Sigmoid colon (tissue), 7 donors: ENCODE measurements at places on chromosomes 13 and 19.
A peak's percentile ranks its signal among the peaks of the same experiment; 100 is the strongest.

GRCh38 chr13:75091718-75092117, 390.3 kb downstream of the TBC1D4 start:
- DNase-seq: no peak

GRCh38 chr19:47609906-47610894, 1.3 kb downstream of the BICRA start:
- peak; percentile 80 for DNase-seq

DNA sequence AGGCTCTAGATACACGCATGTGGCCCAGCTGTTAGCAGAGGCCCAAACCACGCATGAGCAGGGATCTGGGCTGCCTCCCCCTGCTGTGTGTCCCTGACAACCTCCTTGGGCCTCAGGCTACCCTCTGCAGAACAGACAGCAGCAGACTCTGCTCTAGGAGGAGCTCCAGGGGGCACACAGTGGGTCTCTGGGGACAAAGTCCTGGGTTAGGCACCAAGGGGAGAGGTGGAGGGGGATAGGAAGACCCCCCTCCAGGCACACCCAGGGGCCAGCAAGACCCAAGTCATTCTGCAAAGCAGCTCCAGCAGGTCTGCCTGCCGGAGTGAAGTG, 8.0 kb downstream of the TINCR start:
- no peak for DNase-seq

DNA sequence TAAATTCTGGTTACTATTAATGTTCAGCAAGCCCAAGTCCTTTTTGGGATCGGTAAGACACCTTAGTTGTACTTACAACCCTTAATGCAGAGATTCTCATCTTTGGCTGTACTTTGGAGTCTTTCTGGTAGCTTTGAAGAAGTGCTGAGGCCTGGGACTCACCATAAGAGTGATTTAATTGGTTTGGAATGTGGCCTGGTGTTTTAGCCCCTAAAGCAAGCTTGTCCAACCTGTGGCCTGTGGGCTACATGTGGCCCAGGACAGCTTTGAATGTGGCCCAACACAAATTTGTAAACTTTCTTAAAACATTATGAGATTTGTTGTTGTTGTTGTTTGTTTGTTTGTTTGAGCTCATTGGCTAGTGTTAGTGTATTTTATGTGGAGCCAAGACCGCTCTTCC, 215.3 kb downstream of the ZIC5 start:
- no peak for DNase-seq

DNA sequence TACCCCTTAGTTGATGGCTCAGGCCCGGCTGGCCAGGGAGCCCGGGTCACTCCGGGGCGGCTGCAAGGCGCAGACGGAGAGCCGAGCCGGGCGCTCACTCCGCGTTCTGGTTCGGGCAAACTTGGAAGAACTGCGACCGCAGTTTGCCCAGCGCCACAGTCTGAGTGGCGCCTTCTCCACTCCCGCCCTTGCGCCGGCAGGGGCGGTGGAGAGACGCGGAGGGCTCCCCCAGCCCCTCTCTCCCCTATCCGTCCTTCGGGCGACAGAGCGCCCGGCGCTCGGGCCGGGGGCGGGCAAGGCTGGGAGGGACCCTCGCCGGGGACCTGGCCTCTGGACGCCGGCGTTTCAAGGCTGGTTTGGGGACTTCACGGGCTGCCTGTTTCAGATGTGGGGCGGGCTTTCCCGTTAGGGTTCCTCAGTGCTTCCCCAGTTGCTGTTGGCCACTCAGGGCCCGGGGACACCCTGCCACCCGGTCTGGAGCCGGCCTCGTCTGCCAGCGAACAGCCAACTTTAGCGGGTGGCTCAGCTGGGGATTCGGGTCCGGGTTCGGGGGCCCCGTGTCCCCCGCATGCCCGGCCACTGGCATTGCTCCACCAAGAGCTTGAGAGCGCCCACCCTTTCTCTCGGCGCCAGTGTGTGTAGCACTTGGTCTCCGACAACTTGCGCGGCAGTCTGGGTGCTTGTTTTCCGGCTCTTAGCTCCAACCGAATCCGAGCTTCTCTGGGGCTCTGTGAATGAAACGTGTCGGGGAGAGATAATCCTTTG, 1.5 kb downstream of the GPC6 start:
- peak; percentile 86 for DNase-seq

GRCh38 chr19:10912619-10913018, 15.8 kb downstream of the YIPF2 start:
- DNase-seq: no peak
